ENCODE measurements at places on chromosomes 1 and 21.

DNA sequence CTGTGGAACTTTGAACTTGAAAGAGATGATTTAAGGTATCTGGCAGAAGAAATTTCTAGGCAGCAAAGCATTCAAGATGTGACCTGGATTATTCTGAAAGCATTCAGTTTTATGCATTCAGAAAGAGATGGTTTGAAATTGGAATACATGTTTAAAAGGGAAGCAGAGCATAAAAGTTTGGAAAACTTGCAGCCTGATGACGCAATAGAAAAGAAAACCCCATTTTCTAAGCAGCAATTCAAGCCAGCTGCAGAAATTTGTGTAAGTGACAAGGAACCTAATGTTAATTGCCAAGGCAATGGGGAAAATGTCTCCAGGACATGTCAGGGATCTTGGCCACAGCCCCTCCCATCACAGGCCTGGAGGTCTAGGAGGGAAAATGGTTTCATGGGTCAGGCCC, 354.0 kb downstream of the ZNF326 start:
- DNase-seq = no peak

GRCh38 chr1:156384007-156384406, 15.0 kb downstream of the RHBG start:
- DNase-seq = no peak

- no peak for DNase-seq
Measured at GRCh38 chr1:148263906-148264255, 111.8 kb upstream of the NBPF11 start.

DNA sequence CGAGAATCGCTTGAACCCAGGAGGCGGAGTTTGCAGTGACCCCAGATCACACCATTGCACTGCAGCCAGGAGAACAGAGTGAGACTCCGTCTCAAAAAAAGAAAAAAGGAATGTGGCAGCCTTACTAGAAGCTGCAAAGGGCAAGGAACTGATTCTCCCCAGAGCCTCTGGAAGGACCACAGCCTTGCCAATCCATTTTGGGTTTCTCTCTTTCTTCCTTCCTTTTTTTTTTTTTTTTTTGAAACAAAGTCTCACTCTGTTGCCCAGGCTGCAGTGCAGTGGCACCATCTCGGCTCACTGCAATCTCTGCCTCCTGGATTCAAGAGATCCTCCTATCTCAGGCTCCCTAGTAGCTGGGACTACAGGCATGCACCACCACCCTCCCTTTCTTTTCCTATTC, 9.9 kb upstream of the IFNGR2 start:
- no peak for DNase-seq

DNA sequence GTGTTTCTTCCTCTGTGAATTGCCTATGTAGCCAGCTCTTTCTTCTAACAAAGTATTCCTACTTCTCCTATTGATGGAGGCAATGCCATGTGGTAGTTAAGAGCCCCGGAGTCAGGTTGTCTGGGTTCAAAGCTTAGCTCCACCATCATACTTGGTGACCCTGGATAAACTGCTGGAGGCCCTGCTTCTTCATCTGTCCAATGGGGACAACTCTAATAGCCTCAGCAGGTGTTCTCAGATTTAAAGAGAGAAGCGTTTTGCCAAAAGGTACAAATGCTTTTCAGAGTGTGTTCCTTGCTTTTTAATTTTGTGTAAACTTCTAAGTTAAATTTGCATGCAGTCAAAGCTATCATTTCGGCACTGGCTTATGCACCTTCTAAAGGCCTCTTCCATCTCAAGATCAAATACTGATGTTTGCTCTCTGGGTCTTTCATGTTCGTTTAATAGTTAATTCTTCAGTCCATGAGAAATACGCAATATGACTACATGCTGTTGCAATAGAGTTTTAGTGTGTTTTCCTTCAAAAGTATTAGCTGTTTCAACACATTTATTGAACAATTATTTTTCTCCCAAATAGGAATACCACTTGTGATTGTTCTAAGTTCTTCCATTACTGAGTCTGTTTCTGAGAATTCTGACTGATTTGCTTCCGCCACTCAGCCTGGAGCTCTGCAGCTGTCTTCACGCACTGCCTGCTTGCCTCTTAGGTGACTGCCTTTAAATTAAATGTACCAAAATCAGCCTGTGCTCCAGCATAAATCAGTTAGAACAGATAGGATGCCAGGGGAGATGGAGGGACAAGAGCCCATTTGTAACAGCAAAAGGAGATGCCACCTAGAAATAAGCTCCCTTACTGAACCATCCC, 75.6 kb downstream of the CAPZB start:
- no peak for DNase-seq

GRCh38 chr1:204186597-204186996, 9.7 kb downstream of the KISS1 start:
- DNase-seq = no peak

All from stimulated activated CD4-positive, alpha-beta T cell treated with anti-CD3 and anti-CD28 coated beads, Interleukin-1b, Interleukin-23, amount 100 ng/mL, for 24 hours (primary cell).